Calu3 (cell line): ENCODE measurements at places on chromosomes 2 and 18. TPM values are rescaled to one million over a fixed set of nuclear protein-coding genes. Genes with fewer than 3 reads are reported as not detected.

GRCh38 chr2:204849892-204850291 is 304.6 kb downstream of the PARD3B start:
- H3K36me3 ChIP-seq: no peaks in the 10 kb centered on the region
- no peak overlapping the region for H3K27ac ChIP-seq
- H3K4me1 ChIP-seq: no peaks in the 10 kb centered on the region

GRCh38 chr2:207038299-207038698 is 99.0 kb downstream of the CPO start:
- DNase-seq: no peak
- H3K4me1 ChIP-seq: no peaks in the 10 kb centered on the region
- H3K36me3 ChIP-seq: no peaks in the 10 kb centered on the region
- no peak overlapping the region for H3K27ac ChIP-seq
- no peak overlapping the region for H3K4me3 ChIP-seq

DNA sequence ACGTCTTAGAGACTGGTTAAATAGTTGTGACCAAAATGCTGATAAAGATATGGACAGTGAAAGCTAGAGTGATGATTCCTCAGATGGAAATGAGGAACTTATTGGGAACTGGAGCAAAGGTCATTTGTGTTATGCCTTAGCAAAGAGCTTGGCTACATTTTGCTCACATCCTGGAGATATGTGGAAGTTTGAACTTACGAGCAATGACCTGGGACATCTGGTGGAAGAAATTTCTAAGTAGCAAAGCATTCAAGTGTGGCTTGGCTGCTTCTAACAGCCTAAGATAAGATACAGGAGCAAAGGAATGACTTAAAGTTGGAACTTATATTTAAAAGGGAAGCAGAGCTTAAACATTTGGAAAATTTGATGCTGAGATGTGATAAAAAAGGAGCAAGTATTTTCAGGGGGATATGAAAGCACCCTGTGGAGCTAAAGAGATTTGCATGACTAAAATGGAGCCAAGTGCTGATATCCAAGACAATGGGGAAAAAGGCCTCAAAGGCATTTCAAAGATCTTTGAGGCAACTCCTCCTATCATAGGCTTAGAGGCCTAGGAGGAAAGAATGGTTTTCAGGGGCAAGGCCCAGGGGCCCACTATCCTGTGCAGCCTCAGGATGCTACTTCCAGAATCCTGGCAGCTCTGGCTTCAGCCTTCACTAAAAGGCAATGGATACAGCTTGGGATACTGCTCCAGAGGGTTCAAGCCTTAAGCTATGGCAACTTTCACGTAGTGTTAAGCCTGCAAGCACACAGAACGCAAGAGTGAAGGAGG is 124.1 kb upstream of the KLHL14 start:
- peaks cover 5% of the 10 kb centered on the region for H3K36me3 ChIP-seq
- H3K4me1 ChIP-seq: no peaks in the 10 kb centered on the region
- no peak overlapping the region for H3K27ac ChIP-seq
- H3K4me3 ChIP-seq: no peak overlapping the region
- H3K27me3 ChIP-seq: peaks cover 15% of the 10 kb centered on the region

DNA sequence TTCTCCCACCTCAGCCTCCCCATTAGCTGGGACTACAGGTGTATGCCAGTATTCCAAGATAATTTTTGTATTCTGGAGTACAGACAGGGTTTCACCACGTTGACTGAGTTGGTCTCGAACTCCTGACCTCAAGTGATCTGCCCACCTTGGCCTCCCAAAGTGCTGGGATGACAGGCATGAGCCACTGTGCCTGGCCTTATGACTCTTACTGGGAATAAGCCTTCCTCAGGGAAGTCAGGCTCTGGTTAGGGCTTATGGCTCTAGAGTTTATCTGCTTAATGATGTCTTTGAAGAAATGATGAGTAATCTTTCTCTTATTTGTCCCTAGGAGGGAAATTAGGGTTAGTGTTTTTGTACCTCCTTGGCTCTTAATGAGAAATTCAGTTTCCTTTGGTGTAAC is 187.7 kb downstream of the FAM210A start:
- H3K4me1 ChIP-seq: no peaks in the 10 kb centered on the region
- H3K27ac ChIP-seq: no peak overlapping the region
- H3K36me3 ChIP-seq: no peaks in the 10 kb centered on the region
- H3K27me3 ChIP-seq: peaks cover 96% of the 10 kb centered on the region

GRCh38 chr2:223465793-223466192 is 136.4 kb downstream of the SCG2 start:
- H3K27me3 ChIP-seq: no peaks in the 10 kb centered on the region
- peak; percentile 54 for DNase-seq

- H3K27ac ChIP-seq: no peak overlapping the region
- H3K4me3 ChIP-seq: no peak overlapping the region
- no peaks in the 10 kb centered on the region for H3K27me3 ChIP-seq
- no peak for DNase-seq
- H3K36me3 ChIP-seq: no peaks in the 10 kb centered on the region
- no peaks in the 10 kb centered on the region for H3K4me1 ChIP-seq
Measured at GRCh38 chr18:55983433-55983832, 395.4 kb upstream of the TCF4 start.

DNA sequence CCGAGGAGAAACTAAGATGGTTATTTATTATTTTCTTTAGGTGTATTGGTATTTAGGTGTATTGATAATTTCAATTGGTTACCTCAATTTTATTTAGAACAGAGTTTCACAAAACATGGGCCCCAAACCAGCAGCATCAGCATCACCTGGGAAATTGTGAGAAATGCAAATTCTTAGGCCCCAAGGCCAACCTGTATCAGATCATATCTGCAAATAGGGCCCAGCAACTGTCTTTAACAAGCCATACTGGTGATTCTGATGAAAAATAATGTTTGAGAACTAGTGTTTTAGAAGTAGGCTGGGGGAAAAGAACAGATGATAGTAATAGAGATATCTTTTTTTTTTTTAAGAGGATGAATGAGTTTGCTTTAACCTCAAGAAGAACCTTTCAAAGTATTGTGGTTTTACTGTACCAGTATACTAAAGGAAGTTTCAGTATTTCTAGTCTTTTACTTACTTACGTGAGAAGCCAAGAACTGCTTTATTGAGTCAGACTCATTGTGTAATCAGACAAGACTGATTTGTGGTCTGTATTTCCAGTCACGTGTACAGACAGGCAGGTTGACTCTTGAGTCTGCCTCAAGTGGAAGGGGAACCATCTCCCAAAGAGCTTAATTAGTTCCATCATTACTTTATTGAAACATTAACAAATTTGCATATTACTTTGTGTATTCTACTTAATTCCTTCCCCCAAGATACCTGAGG is 60.4 kb upstream of the GAREM1 start:
- peak; percentile 2 for DNase-seq
- H3K27ac ChIP-seq: no peak overlapping the region
- no peaks in the 10 kb centered on the region for H3K27me3 ChIP-seq
- no peaks in the 10 kb centered on the region for H3K36me3 ChIP-seq
- no peak overlapping the region for H3K4me3 ChIP-seq

DNA sequence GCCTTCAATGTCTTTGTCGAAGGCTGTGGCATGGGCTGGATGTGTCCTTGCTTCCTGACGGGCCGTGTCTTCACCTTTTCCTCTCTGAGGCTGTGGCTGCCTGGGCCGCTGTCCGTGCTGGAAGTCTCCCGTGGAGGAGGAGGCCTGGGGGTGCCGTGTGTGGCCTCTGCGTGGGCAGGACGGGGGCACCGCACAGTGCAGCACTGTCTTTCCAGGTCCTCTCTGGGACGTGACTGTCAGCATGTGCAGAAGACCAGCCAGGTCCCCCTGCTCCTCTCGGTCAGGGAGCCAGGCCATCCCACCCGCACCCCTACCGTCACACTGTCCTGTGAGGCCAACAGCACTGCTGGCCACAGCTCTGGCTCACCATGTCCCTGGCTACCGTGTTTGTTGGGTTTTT is 64.4 kb upstream of the ZNF236 start:
- H3K27ac ChIP-seq: no peak overlapping the region
- H3K27me3 ChIP-seq: peaks cover 18% of the 10 kb centered on the region
- H3K4me3 ChIP-seq: no peak overlapping the region
- H3K36me3 ChIP-seq: no peaks in the 10 kb centered on the region
- DNase-seq: no peak

GRCh38 chr2:224405841-224406370 is 4.0 kb upstream of the FAM124B start:
- H3K27me3 ChIP-seq: no peaks in the 10 kb centered on the region
- no peaks in the 10 kb centered on the region for H3K4me1 ChIP-seq
- no peak overlapping the region for H3K27ac ChIP-seq
- no peak for DNase-seq
- no peak overlapping the region for H3K4me3 ChIP-seq
- no peaks in the 10 kb centered on the region for H3K36me3 ChIP-seq

DNA sequence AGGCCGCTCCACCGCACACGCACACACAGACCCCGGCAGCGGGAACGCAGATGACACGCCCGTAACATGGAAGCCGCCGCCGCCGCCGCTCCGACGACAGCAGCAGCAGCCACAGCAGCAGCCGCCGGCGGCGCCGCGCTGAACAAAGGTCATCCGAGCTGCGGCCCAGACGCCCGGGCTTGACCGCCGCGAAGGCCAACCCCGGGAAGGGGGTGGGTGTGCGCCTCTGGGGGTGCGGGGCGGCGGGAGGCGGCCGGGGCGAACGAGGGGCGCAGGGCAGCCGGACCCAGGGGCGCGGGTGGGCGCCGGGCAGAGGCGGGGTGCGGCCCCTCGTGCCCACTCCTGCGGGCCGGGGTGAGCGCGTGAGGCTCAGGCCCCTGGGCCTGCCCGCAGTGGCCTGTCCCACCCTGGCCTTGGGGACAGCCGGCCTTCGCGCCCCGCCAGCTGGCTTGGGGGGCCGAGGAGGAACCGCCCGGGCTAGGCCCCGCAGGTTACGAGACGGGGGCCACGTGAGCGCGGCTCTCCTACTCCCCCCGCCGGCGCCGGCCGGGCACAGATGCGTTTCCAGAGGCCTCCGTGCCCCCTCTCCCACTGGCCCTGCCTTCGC is 1.0 kb upstream of the ZNF532 start:
- H3K27ac ChIP-seq: peak overlapping the region; percentile 98
- peaks cover 68% of the 10 kb centered on the region for H3K36me3 ChIP-seq
- H3K4me1 ChIP-seq: peaks cover 76% of the 10 kb centered on the region
- peak overlapping the region; percentile 73 for H3K4me3 ChIP-seq

- no peak for DNase-seq
- H3K27me3 ChIP-seq: no peaks in the 10 kb centered on the region
- peaks cover 66% of the 10 kb centered on the region for H3K4me1 ChIP-seq
- no peak overlapping the region for H3K27ac ChIP-seq
- no peak overlapping the region for H3K4me3 ChIP-seq
Measured at GRCh38 chr18:57794951-57795728, 8.0 kb downstream of the ATP8B1 start.

- H3K36me3 ChIP-seq: no peaks in the 10 kb centered on the region
- H3K27ac ChIP-seq: no peak overlapping the region
- no peaks in the 10 kb centered on the region for H3K27me3 ChIP-seq
- peaks cover 17% of the 10 kb centered on the region for H3K4me1 ChIP-seq
- H3K4me3 ChIP-seq: no peak overlapping the region
Measured at GRCh38 chr2:188601927-188602326, 310.3 kb downstream of the GULP1 start.

ASTL gene
- not detected in 2 replicates for total RNA-seq

DLX1 gene
- not detected in 2 replicates for total RNA-seq

VIT gene
- not detected in 2 replicates for total RNA-seq

INPP5D gene
- not detected in 2 replicates for total RNA-seq

IL1R1 gene
- total RNA-seq: 6.2 and 8.7 TPM in 2 replicates

LDLRAD4 gene
- 0.44 and 0.50 TPM in 2 replicates for total RNA-seq

ANKRD62 gene
- total RNA-seq: not detected in 2 replicates

GKN2 gene
- not detected in 2 replicates for total RNA-seq

GKN1 gene
- not detected in 2 replicates for total RNA-seq

BMP10 gene
- not detected in 2 replicates for total RNA-seq

TPO gene
- not detected in 2 replicates for total RNA-seq

CACNB4 gene
- 0.33 and 0.51 TPM in 2 replicates for total RNA-seq
